Stimulated activated CD8-positive, alpha-beta memory T cell treated with anti-CD3 and anti-CD28 coated beads, Interleukin-2, amount 100 ng/mL, for 1 hour (primary cell): ENCODE measurements at places on chromosomes 6 and 20.

DNA sequence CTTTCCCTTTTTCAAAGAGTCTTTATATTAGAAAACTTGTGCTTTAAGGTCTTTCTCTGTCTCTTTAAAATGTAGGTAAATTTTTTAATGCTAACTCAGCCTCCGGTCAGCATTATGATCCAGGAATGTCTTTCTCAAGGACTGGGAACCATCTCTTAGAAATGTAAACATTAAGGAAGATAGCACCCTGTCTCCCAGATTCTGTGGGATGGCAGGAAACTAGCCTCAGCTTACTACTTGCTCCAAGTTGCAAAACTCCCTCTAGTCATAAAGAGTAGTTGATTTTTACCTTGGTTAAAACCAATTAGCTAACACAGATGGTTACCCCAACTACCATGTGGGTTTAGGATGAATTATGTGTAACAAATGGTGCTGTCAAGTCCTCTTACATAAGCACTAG, 4.7 kb upstream of the TAAR1 start:
- DNase-seq = no peak

DNA sequence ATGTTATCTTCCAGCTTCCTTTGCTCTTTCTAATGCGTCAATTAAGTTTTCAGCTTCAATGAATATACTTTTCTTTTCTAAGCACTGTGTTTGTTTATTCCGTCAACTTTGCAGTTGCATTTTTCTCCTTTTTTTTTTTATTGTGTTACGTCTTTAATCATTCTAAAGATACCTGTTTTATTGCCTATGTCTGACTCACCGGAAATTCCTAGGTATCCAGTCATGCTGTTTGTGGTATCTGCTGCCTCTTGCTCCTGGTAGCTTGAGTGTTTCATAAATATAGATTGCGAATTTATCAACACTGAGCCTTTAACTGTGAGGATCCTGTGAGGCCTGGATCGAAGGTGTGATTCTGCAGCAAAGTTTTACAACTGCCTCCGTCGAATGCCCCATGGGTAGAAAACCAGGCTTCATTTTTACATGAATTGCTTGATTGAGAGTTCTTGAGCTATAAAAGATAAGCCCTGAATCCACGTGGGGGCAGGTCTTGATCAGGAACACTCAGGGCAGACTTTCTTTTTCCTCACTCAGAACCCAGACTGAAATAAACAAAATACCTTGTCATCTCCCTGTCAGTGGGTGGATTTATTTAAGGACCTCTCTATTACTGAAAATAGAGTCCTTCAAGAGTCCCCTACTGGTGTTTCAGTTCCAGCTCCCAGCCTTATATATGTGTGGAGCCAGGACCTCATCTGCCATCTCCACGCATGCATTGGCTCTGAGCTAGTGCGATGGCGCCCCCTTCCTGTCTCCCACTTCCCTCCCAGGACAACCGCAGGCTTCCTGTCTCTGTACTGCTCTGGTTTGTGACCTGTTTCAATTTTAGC, 60.1 kb upstream of the LRRC1 start:
- DNase-seq = no peak

GRCh38 chr20:36315545-36316351, 9.6 kb downstream of the DLGAP4 start:
- DNase-seq = no peak

GRCh38 chr6:131136021-131136786, 937 bp downstream of the AKAP7 start:
- no peak for DNase-seq

DNA sequence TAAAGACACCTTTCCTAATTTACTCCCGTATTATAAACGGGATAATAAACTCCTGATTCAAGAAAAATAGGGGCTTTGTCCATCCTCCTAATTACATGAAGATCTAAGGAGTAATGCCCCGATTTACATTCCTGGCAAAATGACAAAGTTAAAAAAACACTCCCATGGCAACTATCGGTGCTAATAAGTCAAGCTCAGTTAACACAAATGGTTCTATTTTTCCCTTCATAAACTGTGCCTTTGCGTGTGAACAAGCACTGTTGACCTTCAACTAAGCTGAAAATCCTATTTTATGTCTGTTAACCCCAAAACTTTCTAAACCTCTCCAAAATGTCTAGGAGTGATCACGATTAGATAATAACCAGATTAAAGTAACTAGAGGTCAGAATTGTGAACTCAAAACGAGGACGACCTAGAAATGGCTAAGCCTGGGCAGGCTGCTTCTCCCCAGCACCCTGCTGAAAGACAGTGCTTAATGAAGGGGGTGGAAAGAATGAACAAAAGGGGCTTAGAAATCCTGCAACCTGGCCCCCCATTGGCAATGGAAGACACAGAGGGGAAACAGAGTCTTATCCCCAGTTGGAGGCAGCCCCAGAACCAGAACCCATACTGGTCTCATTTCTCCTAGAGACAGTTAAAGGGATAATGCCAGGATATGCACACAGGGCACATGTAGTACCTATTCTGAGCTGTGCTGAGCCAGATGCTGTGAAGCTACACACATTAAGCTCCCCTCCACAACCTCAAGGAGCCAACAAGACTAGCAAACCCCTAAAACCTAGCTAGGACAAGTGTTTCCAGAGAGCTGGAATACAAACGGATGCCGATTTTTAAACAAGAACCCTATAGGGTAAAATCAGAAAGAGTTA, 23.0 kb downstream of the SLC23A2 start:
- DNase-seq = no peak

GRCh38 chr20:47191074-47191673, 165.3 kb downstream of the ZMYND8 start:
- DNase-seq = no peak

- DNase-seq = no peak
These were observed 32.4 kb upstream of the CAP2 start for GRCh38 chr6:17361013-17361412.

- no peak for DNase-seq
These were observed 1027.9 kb upstream of the ADGRB3 start for GRCh38 chr6:67606906-67607828.

DNA sequence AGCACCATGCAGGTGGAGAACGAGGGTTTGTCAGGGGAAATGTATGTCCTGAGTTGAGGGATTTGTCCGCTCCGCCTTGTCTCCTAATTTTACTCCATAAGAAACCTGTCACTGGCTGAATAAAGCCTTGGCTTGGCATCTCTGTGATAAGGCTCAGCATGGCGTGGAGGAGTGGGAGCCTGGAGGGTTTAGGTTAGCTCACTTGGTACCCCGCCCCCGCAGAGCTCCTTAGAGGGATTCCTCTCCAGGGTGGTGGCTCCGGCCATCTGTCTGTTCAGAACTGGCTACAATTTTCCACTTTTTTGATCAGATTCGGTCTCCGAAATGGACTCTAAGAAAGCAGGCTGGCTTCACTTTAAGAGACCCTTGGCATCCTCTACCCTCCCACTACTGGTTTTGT, 192.2 kb upstream of the SYNDIG1 start:
- no peak for DNase-seq

DNA sequence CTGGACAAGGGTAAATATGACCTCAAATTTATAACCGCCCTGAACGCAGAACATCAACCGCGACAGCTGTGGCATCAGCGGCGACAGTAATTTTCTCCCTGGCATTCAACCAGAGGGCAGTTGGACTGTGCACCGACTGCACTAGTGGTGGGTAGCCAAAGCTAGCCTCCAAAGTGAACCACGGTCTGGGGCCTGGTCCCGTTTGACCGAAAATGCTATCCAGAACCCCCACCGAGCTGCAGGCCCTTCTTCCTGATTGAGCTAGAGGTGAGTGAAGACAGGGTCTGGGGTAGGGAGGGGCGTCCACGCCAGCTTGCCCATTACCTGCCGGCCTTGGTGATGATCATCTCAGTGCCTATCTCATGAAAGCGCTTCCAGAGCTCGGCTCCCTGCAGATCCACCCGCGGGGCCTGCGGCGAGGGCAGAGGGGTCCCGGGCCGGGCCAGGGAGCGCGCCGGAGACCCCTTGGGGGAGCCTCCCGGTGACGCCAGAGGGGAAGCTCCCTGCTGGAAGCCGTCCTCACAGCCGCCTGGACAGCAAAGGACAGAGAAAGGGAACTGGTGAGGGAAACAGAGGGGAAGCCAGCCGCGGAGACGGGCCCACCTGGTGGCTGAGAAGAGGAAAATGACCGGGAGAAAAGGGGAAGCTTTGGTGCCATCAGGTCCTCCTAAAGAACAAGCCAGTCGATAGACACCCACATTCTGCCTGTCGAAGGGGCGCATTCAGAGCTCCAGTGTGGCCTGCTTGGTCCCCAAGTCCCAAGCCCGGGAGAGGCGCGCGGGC, 2.0 kb downstream of the TBX18 start:
- no peak for DNase-seq

DNA sequence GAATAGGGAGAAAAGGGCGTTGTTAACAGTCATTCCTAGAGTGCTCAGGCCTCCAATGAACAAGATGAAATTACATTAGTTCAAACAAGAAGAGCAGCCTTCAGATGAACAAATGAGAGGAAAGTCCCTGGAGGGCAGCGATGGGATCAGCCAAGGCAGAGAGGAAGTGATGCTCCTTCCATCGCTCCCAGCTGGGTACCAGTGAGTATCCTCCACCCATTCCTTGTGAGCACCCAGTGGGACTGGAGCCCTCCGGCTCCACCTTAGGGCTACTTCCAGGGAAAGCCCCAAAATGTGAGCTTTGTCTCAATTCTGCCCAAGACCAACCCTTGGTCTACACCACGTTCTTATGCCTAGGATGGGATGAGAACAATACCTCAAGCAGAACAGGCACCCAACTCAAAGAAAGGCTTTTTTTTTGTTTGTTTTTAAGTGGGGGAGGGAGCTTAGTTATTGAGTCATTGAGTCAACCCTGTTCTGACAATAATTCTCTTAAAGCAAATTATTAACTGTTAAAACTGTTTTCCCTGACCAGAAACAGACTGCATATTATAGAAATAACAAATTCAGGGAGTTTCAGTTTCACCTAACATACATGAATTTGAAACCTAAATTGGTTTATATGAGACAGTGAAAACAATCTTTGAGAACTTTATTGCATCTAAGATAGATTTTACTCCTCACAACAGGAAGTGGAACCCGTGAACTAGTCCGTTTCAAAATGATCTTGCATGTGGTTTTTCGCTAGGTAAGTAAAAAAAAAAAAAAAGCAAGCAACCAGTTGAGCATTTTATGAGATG, 106.9 kb downstream of the IPCEF1 start:
- no peak for DNase-seq
